ENCODE measurements at places on chromosomes 13 and 19.

DNA sequence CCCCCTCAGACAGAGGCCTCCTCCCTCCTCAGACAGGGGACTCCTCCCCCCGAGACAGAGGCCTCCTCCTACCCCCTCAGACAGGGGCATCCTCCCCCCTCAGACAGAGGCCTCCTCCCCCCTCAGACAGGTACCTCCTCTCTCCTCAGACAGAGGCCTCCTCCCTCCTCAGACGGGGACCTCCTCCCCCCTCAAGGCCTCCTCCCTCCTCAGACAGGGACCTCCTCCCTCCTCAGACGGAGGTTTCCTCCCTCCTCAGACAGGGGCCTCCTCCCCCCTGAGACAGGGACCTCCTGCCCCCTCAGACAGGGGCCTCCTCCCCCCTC, 13.9 kb downstream of the C3 start:
- no peak for DNase-seq

- DNase-seq: no peak
These were observed 16.8 kb downstream of the LHFPL6 start for GRCh38 chr13:39586151-39586550.

GRCh38 chr19:2771786-2772674, 11.0 kb downstream of the SGTA start:
- DNase-seq: no peak

- DNase-seq: no peak
These were observed 63.9 kb upstream of the ARHGEF7 start for GRCh38 chr13:111051041-111051725.

DNA sequence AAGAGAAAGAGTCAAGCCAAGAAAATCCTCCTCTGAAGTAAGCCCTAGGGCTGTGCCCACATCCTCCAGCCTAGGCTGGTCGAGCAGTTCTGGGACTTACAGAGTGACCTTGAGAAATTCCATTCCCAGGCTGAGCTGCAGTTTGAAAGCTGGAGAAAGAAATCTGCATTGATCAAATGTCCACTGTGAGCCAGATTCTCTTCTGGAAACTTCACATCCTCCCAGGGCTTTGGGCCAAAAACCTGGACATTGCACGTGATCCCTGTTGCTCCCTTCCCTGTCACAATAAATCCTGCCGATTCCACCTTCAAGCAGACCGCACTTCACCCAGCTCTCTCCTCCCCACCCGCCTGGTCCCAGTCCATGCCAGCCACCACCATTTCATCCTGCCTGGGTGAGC, 15.7 kb downstream of the TMEM143 start:
- no peak for DNase-seq

DNA sequence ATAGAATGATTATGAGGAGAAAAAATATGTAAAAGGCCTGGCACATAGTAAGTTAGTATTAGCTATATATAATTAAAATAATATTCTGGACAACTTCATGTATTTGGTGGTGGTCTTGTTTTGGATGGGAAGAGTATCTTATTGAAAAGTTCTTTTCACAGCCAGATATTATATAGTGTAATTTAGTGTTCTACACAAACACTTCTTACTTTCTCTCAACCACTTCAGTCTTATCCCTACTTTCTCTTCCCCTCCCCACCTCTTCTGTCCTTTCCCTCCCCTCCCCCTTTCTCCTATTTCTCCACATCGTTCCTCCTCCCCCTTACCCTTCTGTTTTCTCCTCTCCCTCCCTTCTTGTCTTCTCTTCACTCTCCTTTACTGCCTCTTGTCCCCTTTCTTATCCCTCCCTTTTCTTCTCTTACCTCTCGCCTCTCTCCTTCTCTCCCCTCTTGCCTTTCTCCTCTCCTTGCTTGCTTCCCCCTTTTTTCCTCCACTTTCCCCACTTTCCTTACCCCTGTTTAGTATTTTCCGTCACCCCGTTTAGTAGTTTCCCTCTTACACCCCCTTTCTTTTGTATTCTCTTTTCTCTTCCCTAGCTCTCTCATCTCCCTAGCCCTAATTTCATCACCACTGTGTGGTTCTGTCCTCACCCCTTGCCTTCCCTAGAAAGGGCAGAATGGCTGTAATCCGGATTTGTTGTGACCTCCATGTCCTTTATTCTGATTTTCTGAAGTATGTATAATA, 107.2 kb upstream of the MLNR start:
- DNase-seq: no peak

- DNase-seq: peak; percentile 50
These were observed 20.2 kb upstream of the ERVV-1 start for GRCh38 chr19:52993342-52994178.

DNA sequence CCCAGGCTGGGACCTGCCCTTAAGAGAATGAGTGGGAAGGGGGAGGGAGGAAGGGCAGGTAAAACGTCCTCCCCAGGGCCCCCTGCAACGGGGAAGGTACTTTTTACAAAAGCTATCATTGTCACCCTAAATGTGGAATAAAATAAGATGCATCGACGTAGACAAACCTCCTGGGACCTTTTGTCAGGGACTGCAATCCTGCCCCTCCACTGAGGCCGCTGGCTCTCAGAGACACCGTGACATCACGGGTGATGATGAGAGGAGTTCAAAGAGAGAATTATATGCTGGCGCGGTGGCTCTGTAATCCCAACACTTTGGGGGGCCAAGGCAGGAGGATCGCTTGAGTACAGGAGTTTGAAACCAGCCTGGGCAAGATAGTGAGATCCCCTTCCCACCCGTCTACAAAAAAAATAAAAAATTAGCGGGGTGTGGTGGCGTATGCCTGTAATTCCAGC, 1.8 kb upstream of the MYBPC2 start:
- DNase-seq: no peak
